Neural progenitor cell (in vitro differentiated cells): ENCODE measurements at places on chromosomes 7 and 10. TPM values are rescaled to one million over a fixed set of nuclear protein-coding genes. Genes with fewer than 3 reads are reported as not detected.

SEC31B gene
- 8.8 and 11.6 TPM in 2 replicates for total RNA-seq

CPEB3 gene
- total RNA-seq: 1.3 and 2.2 TPM in 2 replicates

SGMS1 gene
- total RNA-seq: 9.2 and 10.3 TPM in 2 replicates

UBE2D1 gene
- 38.3 and 56.6 TPM in 2 replicates for total RNA-seq

JAKMIP3 gene
- total RNA-seq: 0.31 and 0.37 TPM in 2 replicates
